Ecto neural progenitor cell (in vitro differentiated cells): ENCODE measurements at places on chromosomes 3 and 15.

GRCh38 chr3:132283916-132284405, 33.2 kb upstream of the ACP3 start:
- DNase-seq = no peak

DNA sequence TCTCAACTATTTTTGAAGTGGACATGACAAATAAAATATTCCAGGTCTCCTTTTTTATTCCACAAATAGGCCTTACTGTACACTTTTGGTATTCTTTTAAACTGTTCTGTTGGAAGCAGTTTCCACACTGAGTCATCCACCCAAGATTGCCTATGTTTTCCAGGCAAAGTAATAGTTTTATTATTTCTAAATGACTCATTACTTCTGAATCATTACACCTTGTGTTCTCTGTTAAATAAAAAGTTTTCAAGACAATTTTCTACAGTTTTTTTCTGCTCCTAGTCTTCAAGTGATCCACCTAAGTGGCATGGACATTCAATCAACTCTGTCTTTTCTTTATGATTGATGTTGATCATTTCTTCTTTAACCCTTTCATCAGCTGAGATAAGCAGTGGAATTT, 26.5 kb downstream of the PPP2R3A start:
- no peak for DNase-seq

- no peak for DNase-seq
Observed at GRCh38 chr3:112137781-112138180, 4.7 kb upstream of the GCSAM start.

- no peak for DNase-seq
Observed at GRCh38 chr15:52360229-52361203, 64.9 kb upstream of the MYO5C start.

- DNase-seq = no peak
Observed at GRCh38 chr3:23696842-23697241, 108.9 kb upstream of the UBE2E1 start.

GRCh38 chr3:170762064-170762463, 107.9 kb downstream of the RPL22L1 start:
- no peak for DNase-seq
